Fibroblast of skin of back (primary cell): ENCODE measurements at places on chromosomes 7 and 10.

GRCh38 chr10:7788639-7789286 is 786 bp downstream of the ATP5F1C start:
- DNase-seq = peak; percentile 24

DNA sequence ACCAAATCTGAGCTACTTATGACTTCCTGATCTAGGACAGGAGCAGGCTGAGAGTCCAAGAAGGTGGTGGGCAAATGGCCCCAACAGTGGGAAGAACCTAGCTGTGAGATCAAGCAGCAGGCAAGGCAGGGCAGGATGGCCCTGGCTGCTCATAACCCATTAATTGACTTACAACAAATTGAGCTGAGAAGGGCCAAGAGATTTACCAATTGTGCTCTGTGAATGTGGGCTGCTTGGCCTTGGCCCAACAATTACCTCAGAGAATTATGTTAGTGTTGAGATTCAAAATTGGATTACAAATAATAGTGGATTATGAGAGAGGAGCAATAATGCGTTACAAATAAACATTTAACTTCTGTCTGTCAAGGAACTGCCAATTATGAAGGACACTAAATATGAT is 956.5 kb downstream of the KCNMA1 start:
- no peak for DNase-seq

GRCh38 chr10:104449391-104449790 is 95.8 kb downstream of the CFAP58 start:
- DNase-seq = peak; percentile 85

DNA sequence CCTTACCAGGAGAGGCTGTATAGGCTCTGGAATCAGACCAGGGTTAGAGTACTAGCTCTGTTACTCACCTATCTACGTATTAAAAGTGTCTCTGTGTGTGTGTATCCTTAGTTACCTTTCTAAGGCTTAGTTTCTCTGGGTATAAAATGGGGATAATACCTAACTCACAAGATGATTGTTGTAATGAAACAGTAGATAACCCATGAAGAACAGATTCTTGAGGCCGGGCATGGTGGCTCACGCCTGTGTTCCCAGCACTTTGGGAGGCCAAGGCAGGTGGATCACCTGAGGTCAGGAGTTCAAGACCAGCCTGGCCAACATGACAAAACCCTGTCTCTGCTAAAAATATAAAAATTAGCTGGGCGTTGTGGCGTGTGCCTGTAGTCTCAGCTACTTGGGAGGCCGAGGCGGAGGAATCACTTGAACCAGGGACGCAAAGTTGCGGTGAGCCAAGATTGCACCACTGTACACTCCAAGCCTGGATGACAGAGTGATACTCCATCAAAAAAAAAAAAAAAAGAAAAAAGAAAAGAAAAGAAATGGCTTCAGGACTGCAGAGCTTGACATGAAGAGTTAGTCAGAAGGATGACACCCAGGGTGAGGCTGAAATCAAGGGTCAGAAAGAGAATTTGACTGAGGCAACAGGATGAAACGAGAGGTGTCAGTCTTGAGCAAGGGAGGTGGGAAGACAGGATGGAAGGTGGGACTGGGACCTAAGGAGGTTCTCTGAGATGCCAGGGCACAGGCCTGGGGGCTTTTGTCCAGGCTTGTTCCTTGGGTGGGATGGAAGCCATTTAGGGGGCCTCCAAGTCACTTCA is 33.4 kb downstream of the PRKAR2B start:
- DNase-seq = no peak

GRCh38 chr7:114663502-114663901 is 248.9 kb downstream of the FOXP2 start:
- DNase-seq = peak; percentile 9

GRCh38 chr10:130363899-130364445 is 227.8 kb downstream of the GLRX3 start:
- DNase-seq = no peak
